ENCODE measurements at places on chromosomes 4 and X.

DNA sequence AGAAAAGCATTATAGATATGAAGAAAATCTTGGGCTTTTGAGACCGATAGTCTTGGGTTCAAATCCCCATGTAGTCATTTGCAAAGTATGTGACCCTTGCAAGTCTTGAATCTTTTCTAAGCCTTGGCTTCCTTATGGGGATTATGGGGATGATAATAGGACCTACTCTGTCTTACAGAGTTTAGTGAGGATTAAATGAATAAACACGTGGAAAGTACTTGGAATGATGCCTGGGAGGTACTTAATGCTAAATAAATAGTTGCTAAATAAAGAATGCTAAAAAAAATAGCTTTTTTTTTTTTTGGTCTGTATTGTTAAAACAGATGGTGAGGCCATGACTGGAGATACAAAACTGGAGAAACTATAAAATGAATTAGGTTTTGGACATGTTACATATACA lies 292.7 kb downstream of the GPAT3 start:
- DNase-seq = no peak

DNA sequence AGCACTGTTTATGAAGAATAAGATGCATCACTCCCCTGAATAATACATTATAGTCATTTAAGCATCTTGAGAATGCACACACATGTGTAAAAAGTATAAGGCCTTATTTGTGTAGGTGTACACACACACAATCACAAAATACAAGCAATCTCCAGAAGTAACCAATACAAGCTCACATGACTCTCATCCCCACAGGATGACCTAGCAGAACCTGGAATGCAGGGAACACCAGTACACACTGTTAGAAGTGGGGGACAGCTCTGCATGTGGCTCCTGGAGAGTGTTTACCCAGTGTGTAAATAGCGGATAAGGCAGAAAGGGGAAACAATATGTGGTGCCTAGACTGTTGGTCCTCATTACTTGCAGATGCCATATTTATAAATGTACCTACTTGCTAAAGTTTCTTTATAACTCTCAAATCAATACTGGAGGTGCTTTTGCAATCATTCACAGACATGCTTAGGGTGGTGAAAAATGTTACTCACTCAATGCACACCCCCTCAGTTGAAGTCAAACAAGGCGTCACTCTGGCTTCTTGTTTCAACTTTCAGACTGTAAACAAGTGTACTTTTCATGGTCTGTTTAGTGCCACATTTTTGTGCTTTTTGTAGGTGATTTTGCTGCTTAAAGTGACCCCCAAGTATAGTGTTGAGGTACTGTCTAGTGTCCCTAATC lies 73.1 kb downstream of the MAGEB17 start:
- DNase-seq = no peak

- DNase-seq = no peak
Measured at GRCh38 chr4:24896056-24896455, 16.8 kb downstream of the CCDC149 start.

GRCh38 chrX:29662101-29662500 lies 553.3 kb upstream of the MAGEB2 start:
- peak; percentile 40 for DNase-seq

- DNase-seq = no peak
Measured at GRCh38 chrX:18891548-18891945, 92.4 kb downstream of the PHKA2 start.

GRCh38 chr4:23412701-23413100 lies 477.1 kb downstream of the PPARGC1A start:
- no peak for DNase-seq

GRCh38 chrX:4787971-4788370 lies 1074.5 kb upstream of the PRKX start:
- DNase-seq = no peak

- DNase-seq = no peak
Measured at GRCh38 chr4:6916587-6917460, 7.2 kb downstream of the TBC1D14 start.

DNA sequence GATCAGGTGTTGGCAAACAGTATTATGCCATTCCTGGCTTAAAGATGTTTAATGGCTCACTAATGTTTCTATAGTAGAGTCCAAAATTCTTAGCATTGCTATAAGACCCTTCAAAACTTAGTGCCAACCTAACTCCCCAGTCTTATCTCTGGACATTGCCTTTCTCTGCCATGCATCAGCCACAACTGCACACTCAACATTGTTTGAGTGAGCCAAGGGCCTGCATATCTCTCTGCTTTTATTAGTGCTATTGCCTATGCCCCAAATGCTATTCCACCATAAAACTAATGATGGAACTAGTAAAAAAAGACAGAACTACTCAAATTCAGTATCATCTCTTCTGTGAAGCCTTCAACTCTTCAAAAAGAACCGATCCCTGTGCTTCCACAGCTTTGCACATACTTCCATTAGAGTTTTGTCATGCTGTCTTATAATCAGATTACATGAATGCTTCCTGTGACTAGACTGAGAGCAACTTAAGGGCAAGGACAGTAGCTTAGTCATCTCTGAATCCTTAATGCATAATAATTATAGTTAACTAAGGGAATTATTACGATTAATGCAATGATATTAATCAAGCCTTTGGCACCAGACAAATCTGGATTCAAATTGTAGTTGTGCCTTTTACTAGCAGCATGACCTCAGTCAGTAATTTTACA lies 53.7 kb downstream of the CHM start:
- no peak for DNase-seq

- peak; percentile 17 for DNase-seq
Measured at GRCh38 chrX:133290076-133290475, 71.9 kb upstream of the TFDP3 start.

- no peak for DNase-seq
Measured at GRCh38 chrX:12866451-12867377, at the start of gene TLR7. TSS of gene TLR7 (plus strand) at chrX:12867072. CDS start at chrX:12867579, 507 bp downstream.

DNA sequence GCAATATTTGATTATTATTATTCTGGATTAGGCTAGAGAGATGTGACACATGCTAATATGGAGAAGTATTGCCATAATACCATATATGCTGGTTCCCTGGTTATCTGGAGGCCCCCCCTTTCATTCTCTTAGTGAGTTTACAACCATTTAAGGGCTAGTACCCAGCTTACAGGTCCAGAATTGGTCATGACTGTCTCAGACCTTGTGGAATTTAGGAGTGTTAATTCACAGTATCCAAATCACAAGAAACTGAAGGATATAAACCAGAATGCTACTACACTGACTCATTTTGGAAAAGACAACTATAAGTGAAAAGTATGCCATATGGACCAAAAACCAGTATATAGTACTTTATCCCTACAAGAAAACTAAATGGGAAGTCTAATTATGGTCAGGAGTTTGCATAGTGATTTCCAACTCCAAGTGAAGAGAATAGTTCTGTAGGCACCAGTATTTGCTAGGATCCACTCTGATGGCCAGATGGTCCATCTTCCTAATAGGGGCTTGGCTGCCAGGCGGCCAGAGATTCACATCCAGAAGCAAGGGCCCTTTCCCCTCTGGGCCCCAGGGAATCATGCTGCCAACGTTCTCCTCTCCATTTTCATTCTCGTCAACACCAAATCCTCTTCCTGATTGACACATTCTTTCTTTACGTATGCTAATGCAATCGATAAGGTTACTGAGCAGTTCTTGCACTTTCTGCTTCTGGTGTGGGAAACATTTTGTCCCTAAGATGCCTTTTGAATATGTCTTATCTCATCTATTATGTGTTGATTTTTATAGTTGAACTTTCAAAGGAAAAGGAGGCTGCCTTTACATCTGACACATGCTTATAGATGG lies 123.6 kb downstream of the SHROOM3 start:
- DNase-seq = no peak

DNA sequence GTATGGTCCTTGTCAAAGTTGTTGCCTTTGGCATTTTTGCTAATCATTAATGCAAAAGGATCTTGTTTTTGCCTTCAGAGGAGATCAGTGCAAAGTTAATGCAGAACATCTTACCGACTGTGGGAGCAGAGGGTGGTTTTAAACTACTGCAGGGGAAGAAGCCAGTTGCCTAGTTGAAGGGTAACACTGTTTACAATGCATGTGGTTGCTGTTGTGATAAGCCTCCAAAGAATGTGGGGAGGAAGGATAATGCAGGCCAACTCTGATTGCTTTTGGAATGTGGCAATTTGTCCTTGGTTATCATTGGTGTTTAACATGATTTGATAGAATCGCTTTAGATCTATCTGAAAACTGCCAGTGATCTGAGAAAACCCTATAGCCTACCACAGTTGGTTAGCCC lies 204.3 kb upstream of the TLL1 start:
- DNase-seq = peak; percentile 9

GRCh38 chrX:153190381-153190780 lies 11.3 kb downstream of the MAGEA1 start:
- no peak for DNase-seq

- no peak for DNase-seq
Measured at GRCh38 chr4:41140410-41140809, 73.9 kb downstream of the APBB2 start.

DNA sequence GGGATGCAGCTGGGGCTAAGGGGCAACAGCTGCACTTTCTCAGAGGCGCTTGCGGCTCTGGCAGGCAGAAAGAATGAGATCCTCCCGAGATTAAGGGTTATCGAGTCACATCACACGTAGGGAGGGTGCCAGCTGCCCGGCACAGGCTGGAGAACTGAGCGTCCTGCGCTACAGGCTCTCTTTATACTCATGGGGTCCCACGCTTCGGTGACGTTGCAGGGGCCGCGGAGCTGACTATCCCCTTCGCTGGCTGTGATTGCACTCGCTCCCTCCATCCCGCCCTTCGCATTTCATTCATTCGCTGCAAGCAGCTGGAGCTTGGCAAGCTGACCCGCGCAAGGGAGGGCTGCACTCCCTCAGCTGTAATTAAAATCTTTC lies at the start of gene TACR3:
TSS of gene TACR3 (minus strand) at position 156 of the 378 bp plus-strand sequence. CDS start 310 bp downstream, outside the sequence.
- no peak for DNase-seq

DNA sequence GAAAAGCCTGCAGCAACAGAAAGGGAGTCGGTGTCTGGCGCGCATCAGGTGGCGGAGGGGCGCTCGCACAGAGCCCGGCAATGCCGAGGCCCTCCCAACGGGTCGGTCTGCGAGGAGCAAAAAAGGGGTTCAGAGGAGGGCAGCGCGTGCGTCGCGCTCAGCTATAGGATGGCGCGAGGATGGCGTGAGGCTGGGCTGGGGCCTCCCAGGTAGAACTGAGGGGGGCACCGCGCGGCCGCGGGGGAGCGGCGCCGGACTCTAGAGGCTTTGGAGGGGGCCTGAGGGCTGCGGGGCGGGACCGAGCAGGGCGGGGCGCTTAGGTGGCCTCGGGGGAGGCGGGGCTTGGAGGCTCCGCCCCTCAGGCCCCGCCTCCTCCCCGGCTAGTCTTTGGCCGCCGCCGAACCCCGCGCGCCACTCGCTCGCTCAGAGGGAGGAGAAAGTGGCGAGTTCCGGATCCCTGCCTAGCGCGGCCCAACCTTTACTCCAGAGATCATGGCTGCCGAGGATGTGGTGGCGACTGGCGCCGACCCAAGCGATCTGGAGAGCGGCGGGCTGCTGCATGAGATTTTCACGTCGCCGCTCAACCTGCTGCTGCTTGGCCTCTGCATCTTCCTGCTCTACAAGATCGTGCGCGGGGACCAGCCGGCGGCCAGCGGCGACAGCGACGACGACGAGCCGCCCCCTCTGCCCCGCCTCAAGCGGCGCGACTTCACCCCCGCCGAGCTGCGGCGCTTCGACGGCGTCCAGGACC lies at the start of gene PGRMC1:
TSS of gene PGRMC1 (plus strand) at position 414 of the 751 bp plus-strand sequence. CDS start at position 493, 79 bp downstream.
- no peak for DNase-seq

GRCh38 chrX:48025561-48025960 lies 18.8 kb downstream of the SPACA5 start:
- DNase-seq = peak; percentile 22

DNA sequence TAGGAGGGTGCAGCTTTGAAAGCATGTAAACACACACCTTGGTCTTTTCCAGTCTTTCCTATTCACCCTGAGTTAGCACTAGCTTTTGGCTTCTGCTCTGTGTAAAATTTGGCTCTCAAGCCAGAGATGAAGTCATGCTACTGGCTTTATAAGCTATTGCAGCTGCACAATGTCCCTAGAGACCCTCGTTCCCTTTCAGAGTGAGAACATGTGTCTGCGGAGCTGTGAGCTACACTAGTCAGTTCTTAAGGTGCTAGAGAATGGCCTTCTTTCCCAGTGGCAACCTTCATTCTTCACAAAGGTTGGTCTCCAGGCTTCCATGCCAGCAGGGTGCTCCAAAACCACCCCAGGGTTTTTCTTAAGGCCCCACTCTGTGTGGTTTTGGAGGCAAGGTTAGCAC lies 199.1 kb downstream of the SPATA18 start:
- no peak for DNase-seq

DNA sequence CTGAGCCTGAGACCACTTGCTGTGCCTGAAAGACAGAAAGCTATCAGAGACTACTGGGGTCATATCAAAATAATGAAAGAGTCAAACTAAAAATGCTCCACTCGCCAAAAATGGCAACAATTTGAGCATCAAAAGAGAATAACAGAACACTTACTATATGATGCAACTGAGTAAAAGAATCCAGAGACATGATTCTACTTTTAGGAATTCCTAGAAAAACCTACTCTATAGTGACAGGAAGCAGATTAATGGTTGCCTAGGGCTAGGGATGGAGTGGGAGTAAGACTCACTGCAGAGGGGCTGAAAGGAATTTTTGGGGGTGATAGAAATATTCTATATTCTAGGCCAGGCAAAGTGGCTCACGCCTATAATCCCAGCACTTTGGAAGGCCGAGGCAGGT lies 29.4 kb upstream of the SLAIN2 start:
- DNase-seq = no peak

GRCh38 chrX:7242613-7243012 lies 94.7 kb upstream of the PUDP start:
- DNase-seq = no peak

DNA sequence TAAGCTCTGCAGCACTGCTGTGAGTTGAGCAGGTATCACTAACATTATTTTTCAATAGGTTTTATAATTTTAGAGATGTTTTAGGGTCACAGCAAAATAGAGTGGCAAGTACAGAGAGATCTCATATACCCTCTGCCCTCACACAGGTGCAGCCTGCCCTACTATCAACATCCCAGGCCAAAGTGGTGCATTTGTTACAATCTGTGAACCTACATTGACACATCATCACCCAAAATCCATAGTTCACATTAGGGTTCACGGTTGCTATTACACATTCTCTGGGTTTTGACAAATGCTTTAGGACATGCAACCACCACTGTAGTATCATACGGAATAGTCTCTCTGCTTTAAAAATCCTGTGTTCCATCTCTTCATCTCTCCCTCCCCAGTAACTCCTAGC lies 173.1 kb downstream of the DHX15 start:
- DNase-seq = no peak

DNA sequence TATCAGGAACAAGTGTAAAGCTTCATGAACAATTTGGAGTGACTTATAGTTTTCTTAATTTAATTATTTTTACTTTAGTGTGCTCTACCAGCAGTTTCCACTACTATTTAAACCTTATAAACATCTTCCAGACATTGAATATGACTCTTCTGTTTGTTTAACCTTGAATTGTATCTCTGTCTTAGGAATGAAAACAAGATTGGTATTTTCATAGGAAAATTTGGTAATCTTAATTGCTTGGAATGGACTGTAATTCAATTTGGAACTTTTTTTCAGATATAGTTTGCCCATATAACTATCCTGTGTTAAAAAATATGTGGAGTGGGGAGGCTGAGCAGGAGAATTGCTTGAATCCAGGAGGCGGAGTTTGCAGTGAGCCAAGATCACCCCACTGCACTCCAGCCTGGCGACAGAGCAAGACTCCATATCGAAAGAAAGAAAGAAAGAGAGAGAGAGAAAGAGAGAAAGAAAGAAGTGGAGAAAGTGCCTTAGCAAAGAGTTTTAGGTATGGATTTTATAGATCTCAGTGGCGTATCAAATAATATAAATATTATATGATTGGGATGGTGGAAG lies 242.4 kb downstream of the BMPR1B start:
- DNase-seq = no peak

Measured in non-pigmented ciliary epithelial cell (primary cell).